ENCODE measurements at places on chromosomes 1 and 21.

DNA sequence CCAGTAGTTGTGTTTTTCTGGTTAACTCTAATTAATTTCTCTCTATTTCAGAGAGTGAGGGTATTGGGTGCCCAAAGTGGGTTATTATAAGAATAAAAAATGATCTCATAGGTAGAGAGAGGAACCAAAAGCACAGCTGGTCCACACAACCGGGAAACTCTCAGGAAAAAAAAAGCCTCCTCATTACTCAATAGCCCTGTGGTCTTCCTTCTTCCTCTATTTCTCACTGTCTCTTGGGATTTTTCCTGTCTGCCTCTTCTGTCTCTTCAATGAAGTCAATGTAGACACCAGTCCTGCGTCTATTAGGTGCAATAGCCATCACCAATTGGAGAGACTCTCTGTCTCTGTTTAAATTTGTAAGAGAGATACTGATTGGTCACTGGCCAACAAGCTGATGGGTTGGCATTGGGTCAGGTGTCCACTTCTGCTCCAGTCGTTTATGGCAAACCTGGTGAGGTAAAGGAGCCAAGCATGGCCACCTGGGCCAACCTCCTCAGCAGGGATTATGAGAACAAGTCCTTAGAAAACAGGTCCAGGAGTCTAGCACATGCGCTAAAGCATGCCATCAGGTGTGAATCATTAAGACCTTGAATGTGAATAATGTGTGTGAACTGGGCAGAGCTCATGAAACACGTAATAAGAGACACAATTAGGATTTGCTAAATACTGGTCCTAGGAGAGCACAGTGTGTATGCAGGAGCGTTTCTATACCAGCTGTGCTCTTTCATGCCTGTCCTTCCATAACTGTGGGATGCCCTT is 443.0 kb upstream of the RUNX1 start:
- no peak for DNase-seq

DNA sequence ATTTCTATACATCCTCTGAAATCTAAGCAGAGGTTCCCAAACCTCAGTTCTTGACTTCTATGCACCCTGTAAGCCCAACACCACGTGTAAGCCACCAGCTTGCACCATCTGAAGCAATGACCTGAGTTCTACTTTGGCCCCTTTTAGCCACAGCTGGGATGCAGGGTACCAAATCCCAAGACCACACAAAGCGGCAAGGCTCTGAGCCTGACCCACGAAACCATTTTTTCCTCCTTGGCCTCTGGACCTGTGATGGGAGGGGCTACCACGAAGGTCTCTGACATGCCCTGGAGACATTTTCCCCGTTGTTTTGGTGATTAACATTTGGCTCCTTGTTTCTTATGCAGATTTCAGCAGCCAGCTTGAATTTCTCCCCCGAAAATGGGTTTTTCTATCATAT is 38.8 kb downstream of the STXBP3 start:
- DNase-seq: no peak

- no peak for DNase-seq
Measured at GRCh38 chr1:240441669-240442068, 170.3 kb downstream of the GREM2 start.

- DNase-seq: no peak
Measured at GRCh38 chr1:207960346-207960745, 49.4 kb upstream of the CD34 start.

GRCh38 chr1:68907491-68907890 is 410.6 kb upstream of the DEPDC1 start:
- DNase-seq: no peak

DNA sequence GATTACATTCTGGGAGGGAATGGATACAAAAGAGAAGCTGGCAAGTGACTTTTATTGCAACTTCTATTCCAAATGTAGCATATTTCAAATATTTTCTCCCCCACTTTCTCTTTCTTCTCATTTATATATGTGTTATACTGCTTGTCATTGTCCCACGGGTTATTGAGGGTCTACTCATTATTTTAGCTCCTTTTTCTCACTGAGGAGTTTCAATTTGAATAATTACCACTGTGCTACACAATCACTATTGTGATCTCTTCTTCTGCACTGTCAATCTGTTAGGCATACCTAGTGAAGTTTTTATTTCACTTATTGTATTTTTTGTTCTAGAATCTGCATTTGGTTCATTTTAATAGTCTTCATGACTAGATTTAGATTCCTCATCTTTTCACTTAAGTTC is 339.7 kb downstream of the PTPRC start:
- no peak for DNase-seq

DNA sequence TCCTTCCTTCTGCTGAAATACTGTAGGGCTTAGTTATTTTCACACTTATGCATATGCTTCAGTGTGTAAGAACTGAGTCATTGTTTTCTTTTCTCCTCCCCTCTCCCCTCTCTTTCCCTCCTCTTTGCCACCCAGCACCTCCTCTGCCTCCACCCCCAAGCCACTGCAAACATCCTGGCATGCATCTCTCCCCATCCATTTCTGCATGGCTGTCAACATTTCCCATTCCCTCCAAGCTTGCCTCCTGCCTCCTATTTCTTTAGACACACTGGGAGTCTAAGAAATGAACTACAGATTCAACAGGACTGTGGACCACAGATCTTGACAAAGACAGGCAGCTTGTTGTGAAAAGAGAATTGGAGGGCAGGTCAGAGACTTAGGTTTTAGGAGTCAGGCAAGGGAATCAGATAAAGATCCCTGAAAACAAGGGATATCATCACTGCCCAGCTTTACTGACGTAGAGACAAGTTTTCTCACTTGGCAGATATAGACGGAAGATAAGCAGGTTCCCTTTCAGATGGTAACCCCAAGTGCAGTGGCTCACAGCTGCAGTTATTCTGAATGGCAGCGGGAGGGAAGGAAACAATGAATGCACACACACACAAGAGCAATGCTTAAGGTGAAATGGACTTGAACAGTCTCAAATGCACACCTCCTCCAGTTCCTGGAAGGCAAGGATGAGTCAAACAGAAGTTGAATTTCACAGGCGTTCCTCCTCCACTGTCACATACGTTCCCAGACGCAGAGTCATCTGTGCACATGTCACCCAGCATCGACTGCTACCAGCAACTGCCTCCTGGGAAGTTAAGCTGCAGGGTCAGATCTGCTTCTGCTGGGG is 56.1 kb downstream of the HIVEP3 start:
- DNase-seq: no peak

GRCh38 chr1:165737196-165737595 is 31.5 kb downstream of the TMCO1 start:
- DNase-seq: no peak

GRCh38 chr1:222909586-222909985 is 94.7 kb downstream of the DISP1 start:
- DNase-seq: no peak

DNA sequence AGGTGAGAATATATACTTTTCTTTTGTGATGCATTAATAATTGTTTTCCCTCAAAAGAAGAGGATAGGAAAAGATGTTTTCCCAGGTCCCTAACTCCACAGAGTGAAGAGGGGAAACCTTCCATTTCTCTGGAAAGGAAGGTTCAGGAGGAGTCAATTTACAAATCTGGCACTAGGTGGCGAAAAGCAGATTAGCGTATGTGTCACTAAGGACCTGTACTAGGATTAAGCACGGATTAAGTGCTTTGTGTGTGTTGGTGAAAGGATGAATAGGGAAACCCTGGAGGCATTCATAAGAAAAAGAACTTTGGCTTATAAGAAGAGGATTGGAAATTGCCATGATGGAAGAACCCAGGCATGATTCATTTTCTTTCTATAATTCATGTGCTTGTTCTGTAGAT is 410.1 kb upstream of the PLXNA2 start:
- no peak for DNase-seq

DNA sequence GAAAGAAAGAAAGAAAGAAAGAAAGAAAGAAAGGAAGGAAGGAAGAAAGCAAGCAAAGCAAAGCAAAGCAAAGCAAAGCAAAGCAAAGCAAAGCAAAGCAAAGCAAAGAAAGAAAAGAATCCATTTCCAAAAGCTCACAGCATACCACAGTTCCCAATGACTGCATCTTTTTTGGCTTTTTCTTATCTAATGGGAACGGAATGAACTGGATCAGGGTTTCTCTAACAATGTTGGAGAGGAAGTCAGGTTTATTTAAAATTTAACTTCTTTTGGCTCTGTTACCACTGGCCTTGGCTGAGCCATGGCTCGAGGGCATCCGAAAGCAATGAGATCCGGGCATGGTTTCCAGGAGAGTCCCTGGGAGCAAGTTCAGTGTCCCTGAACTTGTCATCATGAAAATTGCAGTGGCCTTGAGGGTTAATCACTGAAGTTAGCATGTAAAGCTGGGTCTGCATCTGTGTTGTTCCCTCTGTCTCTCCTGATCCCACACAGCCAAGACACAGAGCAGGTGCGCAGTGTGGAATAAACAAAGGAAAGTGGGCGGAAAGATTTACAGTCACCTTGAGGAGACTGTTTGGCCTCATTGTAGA is 34.6 kb upstream of the CTPS1 start:
- no peak for DNase-seq

- DNase-seq: no peak
Measured at GRCh38 chr1:30575066-30575465, 148.3 kb downstream of the MATN1 start.

- no peak for DNase-seq
Measured at GRCh38 chr1:113140588-113141446, 67.8 kb downstream of the LRIG2 start.

GRCh38 chr1:110605901-110606656 is at the start of gene KCNA2:
Gene KCNA2 (minus strand): TSS chr1:110606358. CDS start chr1:110604782, 1,576 bp downstream.
- DNase-seq: no peak

DNA sequence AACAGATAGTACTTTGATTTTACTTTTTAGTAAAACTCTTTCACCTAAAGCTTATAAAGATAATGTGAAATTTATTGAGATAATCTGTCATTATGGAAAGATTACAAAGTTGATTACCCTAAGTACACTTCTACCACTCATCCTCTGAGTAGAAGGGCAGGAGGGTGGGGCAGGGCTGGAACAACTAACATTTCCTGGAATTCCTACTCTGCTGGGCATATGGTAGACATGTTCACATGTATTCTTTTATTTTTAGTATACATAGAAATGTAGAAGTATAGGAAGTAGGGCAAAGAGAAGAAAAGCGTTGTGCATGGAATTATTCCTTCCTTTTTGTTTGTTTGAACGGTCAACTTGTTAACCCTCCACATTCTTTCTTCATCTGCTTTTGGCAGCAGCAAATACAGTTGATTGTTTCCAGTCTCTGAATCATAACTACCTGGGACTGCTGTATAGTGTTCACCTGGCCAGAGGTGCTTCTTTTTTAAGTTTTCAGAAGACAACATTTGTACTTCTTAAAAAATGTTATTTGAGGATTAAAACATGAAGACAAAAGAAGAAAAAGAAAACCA is 85.1 kb downstream of the POU2F1 start:
- no peak for DNase-seq

GRCh38 chr1:183859119-183859518 is 54.2 kb downstream of the RGL1 start:
- DNase-seq: no peak

GRCh38 chr1:16978139-16978538 is 2.3 kb downstream of the MFAP2 start:
- DNase-seq: no peak

DNA sequence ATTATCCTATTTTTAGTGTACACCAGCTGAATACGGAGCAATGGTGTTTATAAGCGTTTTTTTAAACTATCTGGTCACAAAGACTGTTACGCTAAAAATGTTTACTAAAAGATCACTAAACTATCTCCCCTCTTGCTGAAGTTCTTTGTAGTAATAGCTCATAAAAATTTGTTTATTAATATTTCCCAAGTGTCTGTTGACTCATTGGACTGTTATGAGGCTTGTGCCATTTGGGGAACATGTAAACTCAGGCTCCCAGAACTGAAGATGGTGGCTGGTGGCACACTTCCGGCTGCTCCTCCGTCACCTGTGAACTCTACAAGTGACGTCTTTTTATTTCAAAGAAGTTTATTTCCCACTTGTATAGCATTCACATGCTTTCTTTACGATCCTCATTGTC is 46.3 kb downstream of the AIDA start:
- DNase-seq: no peak

DNA sequence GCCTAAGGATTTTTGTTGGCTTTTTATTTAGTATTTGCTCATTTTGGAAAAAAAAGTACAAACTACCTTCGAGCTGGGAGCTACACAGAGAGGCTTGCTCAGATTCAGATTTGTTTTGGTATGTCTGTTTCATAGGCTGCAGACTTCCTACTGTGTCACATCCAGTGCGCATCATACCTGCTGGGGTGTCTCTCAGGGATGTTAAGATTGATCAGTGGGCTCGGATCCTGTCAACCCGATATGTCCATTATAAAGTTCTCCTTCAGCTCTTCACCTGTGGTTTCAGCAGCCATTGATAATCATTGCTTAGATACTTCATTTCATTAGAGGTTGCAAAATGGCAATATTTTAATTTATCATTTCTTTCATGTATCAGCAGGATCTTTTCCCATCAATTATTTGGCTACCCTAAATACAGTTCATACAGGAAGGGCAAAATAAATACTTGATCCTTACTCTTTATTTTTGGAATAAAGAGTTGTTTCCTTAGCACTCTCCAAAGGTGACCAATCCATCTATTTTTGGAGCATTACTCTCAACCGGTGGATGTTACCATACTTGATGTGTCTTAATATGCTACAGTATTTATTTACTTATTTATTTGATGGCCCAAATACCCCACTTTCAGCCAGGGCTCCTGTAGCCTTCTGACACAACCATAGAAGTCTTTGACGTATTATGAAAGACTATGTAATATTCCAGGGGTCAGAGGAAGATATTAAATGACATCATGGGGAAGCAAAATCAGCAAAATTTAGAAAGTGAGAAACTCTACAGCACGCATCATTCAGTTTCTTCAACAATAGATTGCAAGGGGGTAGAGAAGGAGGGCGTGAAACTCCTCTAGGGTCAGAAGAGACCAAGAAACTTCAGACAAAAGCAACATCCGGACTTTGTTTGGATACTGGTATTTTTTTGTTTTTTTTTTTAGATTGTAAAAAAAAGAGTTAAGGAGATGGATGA is 55.3 kb upstream of the HNRNPU start:
- DNase-seq: no peak
